ENCODE measurements at places on chromosomes 2 and 18.
A peak's percentile ranks its signal among the peaks of the same experiment; 100 is the strongest.

DNA sequence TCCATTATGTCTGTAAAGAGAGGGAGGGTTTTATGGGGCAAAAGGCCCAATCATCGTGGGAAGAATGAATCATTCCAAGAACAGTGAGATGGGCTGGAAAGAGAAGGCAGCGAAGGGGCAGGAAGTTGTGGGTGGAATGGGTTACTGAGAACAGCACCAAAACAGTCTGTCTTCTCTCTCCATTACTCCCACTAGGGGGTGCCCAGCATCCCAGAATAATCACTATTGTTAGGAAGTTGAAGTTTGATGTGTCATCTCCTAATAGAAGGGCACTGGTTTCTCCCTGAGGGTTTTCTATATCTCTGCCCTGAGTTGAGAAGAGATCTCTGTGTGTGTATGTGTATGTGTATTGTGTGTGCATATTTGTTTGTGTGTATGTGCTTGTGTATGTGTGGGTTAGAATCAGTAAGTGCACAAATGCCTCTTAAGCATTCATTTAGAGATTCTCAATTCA lies 76.6 kb upstream of the MAP4K3 start:
- DNase-seq, result peak; percentile 69

GRCh38 chr2:157492189-157492773 lies 48.4 kb upstream of the CYTIP start:
- peak; percentile 84 for DNase-seq

DNA sequence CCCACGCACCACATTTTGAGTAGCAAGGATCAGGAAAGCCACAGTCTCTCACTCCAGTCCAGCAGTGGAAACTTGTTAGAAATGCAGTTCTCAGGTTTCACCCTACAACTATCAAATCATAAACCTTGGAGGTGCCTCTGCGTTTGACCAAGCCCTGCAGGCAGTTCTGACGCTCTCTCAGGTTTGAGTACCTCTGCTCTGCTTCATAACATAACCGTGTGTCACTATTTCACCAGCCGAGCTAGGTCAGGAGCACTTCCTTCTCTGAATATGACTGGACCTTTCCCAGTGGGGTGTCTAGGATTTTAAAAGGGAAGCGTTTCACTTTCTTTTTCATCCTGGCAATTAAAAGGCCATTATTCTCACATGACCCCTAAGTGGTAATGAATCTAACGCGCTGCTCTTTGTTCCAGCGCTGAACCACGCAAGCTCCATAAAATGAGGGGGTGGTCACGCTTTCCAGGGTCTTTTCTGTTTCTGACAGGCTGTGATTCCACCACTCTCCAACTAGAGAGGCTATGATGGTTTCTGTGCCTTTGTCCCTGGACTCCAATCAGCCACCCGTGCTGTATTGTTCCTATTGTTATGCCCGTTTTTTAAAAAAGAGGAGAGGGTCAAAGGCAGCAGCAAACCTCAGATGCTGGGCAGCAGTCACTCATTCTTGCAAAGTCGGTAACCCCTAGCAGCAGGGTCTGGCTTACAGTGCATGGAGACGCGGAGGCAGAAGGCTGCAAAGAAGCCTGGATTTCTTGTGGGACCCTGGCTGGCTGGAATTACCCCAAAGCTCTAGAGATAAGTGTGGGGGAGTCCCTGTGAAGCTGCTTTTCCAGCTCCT lies 75.2 kb upstream of the CTNNA2 start:
- DNase-seq, result no peak

DNA sequence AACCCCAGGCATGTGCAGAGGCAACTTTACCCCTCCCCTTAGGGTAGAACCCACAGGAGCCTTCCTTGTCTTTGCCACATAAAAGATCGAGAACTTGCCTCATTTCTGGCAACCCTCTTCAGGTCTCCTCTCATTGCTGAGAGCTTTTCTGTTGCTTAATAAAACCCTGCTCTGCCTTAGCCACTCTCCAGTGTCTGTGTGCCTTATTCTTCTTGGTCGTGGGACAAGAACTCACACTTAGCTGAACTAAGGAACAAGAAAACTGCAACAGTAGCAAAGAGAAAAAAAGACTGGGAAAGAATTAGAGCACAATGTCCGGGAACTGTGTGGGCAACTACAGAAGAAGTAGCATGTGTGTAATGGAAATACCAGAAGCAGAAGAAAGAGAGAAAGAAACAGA lies 56.2 kb upstream of the SMIM21 start:
- DNase-seq, result no peak

GRCh38 chr2:24857746-24858145 lies 62.3 kb downstream of the ADCY3 start:
- no peak for DNase-seq

GRCh38 chr2:222912117-222912516 lies 51.3 kb downstream of the ACSL3 start:
- no peak for DNase-seq

GRCh38 chr2:160892204-160892603 lies 268.0 kb upstream of the TANK start:
- no peak for DNase-seq

GRCh38 chr18:79736846-79737245 lies 57.2 kb downstream of the CTDP1 start:
- DNase-seq, result no peak

DNA sequence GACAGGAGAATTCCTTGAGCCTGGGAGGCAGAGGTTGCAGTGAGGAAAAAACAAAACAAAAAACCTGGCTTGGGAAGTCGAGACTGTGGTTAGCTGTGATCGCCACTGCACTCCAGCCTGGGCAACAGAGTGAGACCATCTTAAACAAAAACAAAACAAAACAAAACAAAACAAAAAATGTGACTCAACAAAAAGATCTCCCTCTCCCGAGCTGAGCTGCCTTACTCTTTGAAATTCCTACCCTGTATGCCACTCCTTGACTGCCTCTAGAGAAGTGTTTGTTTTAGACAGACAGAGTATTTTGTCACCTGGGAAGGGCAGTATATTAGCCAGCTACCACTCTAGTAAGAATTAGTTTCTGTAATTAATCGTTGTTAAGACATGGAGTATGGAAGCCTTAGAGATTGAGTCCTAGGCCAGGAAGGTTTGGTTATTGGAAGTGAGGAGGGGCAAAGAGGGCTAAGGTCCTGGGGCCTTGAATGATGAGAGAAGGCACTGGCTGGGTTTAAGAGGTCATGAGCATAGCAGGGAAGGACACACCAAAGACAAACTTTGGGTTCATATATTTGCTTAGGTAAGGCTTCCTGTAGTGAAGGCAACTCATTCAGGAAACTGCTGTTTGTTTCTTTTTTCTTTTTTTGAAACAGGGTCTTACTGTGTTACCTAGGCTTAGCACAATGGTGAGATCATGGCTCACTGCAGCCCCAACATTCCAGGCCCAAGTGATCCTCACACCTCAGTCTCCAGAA lies 56.0 kb downstream of the HAUS1 start:
- no peak for DNase-seq

- no peak for DNase-seq
Observed at GRCh38 chr2:71721362-71721665, 268.0 kb downstream of the DYSF start.

DNA sequence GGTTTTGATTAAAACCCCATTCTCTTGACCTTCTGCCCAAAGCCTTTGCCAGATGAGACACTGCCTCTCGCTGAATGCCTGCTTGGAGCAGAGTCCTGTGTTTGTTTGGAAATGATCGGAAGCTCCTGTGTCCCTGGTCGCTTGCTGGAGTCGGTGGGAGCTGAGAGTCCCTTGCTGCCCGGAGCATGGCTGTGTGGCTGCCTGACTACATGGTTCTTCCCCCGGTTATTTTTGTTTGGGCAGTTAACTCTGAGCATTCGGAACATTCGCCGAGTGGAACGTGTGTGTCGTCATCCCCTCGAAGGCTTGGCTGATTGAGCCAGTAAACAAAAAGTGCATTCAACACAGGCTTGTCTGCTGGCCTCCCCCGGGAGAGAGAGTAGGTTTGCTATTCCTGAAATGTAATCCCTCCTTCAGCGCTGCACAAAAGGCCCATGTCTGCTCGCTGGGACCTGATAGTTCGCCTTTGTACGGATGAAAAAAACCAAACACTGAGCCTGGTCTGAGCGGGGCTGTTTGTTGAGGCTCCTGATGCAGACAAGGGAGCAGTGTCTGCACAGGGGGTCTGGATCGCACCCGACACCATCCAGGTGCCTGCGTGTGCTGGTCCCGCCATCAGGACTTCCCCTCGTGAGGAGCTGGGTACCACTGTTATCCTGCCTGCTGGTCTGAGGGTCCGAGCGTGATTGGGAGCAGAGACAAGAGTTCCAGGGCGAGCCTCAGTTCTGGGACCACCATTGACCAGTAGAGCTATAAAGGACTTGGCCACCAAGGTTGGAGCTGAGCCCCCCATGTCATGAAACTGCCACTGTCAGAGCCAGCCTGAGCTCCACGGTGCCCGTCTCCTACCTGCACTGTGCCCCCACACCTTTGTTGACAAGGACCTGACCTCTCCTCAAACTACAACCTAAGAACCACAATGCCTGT lies 83.8 kb downstream of the AGAP1 start:
- DNase-seq, result peak; percentile 37

DNA sequence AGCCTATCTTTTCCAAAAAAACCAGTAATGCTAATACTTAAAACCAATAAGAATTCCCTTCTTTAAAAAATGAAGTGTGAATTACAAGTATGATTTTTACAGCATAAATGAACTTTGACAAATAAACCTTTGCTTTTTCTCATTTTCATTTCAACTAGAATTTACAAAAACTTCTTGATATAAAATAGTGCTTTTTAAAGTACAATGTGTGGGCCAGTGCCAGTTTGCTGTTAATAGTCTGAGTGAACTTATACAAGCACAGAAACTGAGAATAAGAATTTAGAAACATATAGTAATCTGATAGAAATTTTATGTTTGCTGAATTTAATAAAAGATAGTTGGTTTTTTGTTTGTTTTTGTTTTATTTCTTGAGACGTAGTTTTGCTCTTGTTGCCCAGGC lies 43.7 kb upstream of the CHRNA1 start:
- no peak for DNase-seq

GRCh38 chr2:12047761-12048160 lies 301.3 kb downstream of the LPIN1 start:
- DNase-seq, result no peak

GRCh38 chr2:62370321-62371250 lies 135.4 kb downstream of the TMEM17 start:
- DNase-seq, result no peak

DNA sequence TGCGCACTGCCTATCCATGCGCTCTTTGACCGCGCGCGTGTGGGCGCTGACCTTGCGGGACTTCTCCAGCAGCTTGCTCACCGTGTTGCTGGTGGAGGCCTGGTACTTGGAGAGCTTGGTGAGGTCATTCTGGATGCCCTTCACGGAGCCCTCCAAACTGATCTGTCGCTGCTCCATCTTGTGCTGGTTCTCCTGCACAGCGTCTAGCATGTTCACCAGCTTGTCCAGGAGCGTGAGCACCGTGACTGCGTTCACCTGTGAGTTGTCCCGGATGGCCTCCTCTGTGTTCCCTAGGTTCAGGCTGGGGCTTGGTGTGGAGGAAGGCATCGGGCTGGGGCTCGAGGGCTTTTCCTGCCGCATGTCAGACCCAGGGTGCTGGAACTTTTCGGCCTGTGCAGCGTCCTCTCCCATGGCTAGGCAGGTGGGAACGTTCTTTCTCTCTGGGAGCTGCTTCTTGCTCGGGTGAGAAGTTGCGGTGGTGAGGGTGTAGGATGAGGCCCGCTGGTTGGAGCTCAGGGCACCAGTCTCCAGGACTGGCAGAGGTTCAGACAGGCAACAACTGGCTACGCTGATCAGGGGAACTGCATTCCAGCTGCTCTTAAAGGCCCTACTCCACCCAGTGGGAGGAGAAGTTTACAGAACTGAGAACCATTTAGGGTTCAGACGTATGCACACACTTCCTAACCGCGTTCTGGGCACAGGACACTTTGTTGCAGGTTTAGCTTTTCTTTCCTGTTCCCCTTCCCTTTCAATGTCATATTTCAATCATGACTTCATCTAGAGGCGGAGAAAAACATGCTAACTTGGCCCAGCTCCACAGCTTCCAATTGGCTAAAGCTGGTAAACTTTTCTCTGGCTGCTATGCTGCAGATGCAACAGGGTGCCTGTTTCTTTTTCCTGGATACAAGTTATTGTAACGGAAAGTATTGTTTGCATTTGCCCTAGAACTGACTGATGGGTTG lies at the start of gene CAVIN2:
CAVIN2 (minus strand) TSS at position 574 of the 962 bp plus-strand sequence; CDS start at position 411, 163 bp downstream.
- peak; percentile 51 for DNase-seq

DNA sequence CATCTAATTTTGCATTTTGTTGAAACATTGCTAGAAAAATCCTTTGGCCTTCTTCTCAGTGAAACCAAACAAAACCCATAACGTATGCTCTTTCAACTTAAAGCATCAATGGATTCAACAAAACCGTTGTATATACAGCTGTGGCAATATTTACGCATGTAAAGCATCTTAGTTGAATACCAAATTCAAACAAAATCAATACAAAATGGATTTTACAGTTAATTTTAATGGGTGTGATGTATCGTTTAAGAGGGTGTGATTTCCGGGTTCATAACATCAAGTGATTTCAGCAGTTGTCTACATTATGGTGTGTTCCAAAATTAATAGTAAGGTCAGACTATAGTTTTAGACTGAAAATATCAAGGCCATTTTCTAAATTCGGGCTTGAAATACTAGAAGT lies 198.2 kb downstream of the TGIF1 start:
- DNase-seq, result no peak

GRCh38 chr18:64986906-64987495 lies 763.8 kb upstream of the CDH7 start:
- no peak for DNase-seq

DNA sequence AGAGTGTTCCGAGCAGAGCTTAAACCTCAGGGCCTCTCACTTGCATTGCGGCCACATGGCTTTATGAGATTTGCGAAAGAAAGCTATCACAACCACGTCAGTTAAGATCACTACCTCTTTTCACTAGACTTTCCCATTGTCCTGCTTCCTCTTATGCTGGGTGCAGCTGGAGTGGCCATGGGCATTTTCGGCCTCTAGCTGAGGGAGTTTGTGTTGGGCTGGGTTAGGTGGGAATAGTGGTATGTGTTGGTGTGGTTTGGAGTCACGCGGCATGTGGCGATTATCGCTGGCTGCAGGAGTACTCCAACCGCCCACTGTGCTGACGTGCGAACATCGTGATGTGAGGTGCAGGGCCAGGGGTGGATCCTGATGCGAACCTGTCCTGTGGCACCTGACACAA lies 27.1 kb downstream of the RALB start:
- DNase-seq, result no peak

GRCh38 chr18:22286585-22286984 lies 117.2 kb downstream of the GATA6 start:
- DNase-seq, result no peak

DNA sequence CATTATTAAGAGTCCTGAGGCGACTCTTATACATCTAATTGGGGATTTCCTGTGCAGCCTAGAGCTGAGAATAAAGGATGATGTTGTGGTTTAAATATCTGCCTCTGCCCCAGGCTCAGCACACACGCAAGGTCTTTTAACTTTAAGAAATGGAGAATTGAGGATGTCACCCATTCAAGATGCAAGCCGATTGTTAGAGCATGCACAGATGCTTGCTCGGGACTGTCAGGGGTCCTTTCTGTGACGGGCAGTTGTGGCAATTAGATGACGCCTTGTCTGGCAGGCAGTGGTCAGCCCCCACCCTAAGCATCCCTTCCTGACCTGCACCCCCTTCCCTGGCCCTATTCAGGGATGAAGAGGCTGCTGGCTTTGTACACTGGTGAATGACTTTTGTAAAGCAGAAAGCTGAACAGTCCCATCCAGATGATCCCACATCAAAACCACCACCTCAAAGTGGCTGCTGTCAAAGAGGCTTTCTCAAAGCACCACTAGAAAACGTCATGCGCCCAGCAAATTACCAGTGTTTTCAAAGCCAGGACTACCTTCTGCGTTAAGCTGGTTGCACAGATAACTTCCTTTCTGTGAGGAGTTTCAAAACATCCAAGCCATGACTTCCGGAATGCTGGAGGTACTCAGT lies 23.7 kb downstream of the FAM178B start:
- DNase-seq, result no peak

GRCh38 chr2:107635883-107636282 lies 190.8 kb upstream of the RGPD4 start:
- DNase-seq, result no peak

GRCh38 chr18:75088021-75088506 lies 120.9 kb downstream of the PTGR3 start:
- peak; percentile 0 for DNase-seq
